ENCODE measurements at places on chromosomes 4 and X.

GRCh38 chr4:2762048-2762447 is 5.9 kb upstream of the TNIP2 start:
- ATAC-seq, result no peak

- peak; percentile 21 for ATAC-seq
These were observed 55.3 kb upstream of the MSANTD1 start for GRCh38 chr4:3193531-3194203.

DNA sequence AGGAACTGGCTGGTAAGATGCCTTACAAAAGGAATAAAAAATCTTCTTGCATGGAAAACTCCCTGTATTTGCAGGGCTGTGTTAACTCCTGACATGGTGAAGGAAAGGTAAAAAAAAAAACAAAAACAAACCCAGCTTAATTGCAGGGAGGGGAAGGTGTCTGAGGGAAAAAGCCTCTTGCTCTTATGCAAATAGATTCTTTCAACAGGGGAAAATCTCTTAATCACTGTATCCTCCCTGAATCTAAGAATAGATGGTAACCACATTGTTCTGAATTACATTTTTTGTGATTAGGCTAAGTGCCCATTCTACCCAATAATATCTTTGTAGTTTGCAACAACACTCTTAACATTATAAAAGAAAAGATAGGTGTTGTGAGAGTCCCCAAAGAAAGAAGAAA is 172.6 kb downstream of the RBM46 start:
- no peak for ATAC-seq

- ATAC-seq, result no peak
These were observed 12.2 kb downstream of the FRAS1 start for GRCh38 chr4:78069319-78069718.

DNA sequence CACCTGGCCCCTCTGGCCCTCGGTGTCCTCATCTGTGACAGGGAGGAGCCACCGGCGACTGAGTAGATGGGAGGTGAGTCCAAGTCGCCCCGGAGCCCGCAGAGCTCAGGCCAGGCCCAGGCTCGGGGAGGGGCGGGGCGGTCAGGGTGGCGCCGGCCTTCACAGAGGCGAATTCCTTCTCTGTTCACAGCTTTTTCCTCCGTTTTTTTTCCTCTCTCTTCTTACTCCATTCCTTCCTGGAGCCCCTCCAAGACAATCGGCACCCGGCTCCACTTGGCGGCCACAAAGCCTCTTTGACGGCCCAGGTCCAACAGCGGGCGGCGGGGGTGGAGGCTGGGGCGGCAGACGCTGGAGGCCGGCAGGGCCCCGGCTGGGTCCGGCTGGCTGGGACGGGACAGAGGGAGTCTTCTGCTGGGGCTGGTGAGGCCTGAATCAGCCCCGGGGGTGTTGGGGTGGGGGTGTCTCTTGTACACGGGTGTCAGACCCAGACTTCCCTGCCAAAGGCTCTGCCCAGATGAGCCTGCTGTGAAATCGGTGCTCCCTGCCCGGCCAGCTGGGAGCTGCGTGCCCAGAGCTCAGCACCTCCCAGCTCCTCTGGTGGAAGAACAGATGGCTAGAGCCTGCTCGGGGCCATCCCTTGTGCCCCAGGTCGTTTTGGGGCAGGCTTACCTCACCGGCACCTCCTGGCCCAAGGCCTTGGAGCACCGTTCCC is 22.6 kb downstream of the FGFRL1 start:
- ATAC-seq, result no peak

GRCh38 chr4:90317785-90318184 is 190.6 kb downstream of the CCSER1 start:
- ATAC-seq, result peak; percentile 90

- ATAC-seq, result peak; percentile 72
These were observed 905.2 kb downstream of the TRAM1L1 start for GRCh38 chr4:116180157-116180601.

DNA sequence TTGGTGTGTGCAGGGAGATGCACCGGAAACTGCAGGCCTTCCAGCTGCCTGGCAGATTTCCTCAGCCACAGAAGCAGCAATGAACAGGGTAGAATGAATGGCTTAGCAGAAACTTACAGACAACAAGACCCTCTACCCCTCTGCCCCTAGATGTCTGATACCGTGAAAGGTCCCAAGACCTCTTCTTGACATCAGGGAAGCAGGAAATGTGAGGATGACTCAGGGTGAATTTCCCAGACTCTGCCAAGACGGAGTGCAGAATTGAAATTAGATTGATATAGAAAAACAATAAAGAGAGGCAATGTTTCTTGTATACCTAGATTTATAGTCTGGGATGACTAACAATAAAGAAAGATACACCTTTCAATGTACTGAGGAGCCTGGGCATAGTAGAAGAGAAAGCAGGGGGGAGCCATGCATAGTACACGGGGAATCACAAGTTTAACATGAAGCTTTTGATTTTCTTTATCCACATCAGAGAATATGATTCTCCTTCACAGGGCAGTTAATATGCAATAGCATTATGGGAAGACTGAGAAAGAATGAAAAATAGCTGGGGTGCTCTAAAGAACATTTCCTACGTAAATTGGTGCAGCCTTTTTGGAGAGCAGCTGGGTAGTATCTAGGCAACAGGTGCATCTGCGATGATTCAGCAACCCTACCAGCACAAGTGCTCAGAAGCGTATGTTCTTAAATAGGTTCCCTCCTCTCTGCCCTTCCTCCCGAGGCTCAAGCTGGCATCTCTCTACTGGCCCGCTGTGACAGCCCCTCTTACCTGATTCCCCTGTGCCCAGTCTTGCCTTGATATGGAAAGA is 18.3 kb upstream of the CXCR3 start:
- no peak for ATAC-seq

- peak; percentile 76 for ATAC-seq
These were observed 1865.3 kb upstream of the AGA start for GRCh38 chr4:179307297-179308136.

- no peak for ATAC-seq
These were observed 338.3 kb downstream of the STIM2 start for GRCh38 chr4:27198971-27199370.

- no peak for ATAC-seq
These were observed 74.1 kb downstream of the ARSJ start for GRCh38 chr4:113905301-113905700.

DNA sequence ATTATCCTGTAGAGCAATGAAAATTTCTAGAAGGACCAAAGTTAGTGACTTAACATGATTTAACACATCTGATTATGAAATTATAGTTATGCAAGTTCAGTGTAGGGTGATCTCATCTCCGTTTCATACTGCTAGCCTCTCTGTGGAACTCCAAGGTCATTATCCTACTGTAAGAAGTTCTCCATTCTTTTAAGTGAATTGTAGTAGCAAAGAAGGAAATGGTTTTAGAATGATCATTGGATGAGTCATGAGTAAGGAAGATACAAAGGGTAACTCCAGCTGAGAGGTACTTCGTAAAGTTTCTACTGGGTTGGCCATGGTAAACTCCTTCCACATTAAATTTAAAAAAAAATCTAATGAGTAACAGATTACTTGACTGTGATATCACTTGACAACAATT is 215.0 kb upstream of the GIMD1 start:
- peak; percentile 88 for ATAC-seq

- no peak for ATAC-seq
These were observed 147.1 kb upstream of the RPL34 start for GRCh38 chr4:108473163-108473720.

GRCh38 chrX:30577362-30577991 is at the start of gene TASL:
TASL (minus strand) TSS chrX:30577766; CDS start chrX:30560355, 17,411 bp downstream.
- ATAC-seq, result no peak

- peak; percentile 41 for ATAC-seq
These were observed 8.1 kb downstream of the PDHA2 start for GRCh38 chr4:95847908-95848460.

GRCh38 chrX:129782706-129783105 is 3.0 kb downstream of the SASH3 start:
- no peak for ATAC-seq

- ATAC-seq, result no peak
These were observed 54.5 kb downstream of the TRIM2 start for GRCh38 chr4:153258750-153259149.

- no peak for ATAC-seq
These were observed 254.4 kb downstream of the GLUD2 start for GRCh38 chrX:121301822-121302221.

DNA sequence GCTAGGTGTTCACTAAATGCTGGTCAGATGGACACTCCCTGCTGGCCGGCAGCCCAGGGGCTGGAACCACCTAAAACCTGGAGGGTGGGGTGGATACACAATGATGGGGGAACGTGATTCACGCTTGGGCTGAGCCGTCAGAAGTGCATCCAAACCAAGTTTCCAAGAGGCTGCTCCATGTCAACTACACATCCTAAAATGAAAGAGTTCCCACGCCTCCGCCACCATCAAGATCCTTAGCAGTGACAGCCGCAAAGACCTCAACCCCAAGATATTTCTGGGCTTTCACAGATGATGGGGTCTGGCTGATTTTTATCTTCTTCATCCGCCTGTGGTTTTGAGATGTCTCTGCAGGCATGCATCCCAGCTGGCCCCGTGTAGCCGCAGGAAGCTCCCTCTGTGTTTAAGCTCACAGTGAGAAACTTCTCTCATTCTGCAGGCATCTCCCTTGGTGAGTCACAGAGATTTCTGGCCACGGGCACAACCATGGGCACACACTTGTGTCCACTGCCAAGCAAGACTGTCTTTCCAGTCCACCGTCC is 84.4 kb downstream of the HTRA3 start:
- ATAC-seq, result peak; percentile 60

GRCh38 chrX:134806707-134807038 is 148.4 kb upstream of the PLAC1 start:
- no peak for ATAC-seq

- ATAC-seq, result no peak
These were observed 163.8 kb upstream of the KLF8 start for GRCh38 chrX:56068274-56068758.

DNA sequence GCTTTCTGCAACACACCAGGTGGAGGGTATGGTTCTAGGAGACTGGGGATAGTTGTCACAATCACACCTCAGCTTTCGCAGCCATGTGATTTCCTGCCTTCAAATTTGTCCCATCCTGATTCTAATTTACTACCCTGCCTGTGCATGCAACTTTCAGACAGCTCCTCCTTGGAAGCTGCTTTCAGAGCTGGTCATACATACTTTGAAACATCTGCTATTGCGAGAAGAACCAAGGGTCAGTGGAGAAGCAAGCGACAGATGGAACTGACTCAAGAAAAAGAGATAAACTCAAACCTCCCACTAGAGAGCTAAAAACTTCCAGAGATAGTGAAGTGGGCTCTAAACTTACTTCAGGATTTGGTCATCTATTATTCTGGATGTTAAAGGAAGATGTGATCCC is 381.7 kb upstream of the FGF13 start:
- ATAC-seq, result no peak

DNA sequence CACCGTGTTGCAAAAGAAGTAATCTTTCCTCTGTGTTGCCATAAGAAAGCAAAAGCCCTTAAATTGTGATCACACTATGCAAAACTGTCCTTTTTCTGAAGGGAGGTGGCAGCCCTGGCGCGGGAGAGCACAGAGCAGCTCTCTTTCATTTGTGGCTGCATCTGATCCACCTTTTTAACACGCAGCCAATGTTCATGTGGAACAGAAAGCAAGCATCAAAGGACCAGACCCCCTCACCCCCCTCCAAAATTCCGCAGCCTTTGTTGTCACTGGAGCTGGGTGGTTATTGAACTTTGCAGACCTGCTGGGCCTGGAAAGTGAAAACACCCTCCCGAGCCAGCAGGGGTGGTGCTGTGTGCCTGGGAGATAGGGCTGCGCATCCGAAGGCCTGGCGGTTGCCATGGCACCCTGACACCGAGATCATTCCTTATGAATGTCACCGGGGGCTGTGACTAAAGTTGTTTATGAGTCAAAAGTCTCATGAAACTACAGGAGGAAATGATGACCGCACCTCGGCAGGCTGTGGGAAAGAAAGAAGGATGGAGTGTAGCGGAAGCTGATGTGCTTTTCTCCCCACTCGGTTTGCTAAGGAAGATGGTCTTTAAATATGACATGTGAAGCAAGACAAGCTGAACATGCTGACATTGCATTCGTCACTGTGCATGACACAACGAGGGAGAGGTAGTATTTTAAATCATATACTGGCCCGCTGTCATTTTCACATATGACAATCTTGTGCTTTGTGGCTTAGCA is 367.4 kb downstream of the UNC5C start:
- peak; percentile 68 for ATAC-seq

DNA sequence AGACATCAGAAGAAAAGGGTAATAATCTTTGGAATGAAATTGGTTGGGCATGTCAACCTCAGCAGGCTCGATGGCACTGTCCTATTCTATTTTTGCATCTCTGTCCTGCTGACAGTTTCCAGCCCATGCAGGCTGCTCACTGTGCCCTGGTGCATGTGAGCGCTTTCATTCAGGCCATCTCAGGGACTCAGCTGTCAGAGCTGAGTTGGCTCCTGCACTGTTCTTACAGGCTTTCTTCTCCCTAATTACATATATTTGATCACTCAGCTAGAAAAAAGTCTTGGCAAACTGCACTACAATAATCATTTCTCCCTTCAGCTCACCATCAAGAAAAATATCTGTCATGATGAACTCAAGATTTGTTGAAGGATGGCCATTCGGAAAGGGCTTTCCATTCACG is 84.7 kb downstream of the RASL11B start:
- ATAC-seq, result no peak

- no peak for ATAC-seq
These were observed 320.0 kb downstream of the IDS start for GRCh38 chrX:149185087-149185486.

- ATAC-seq, result no peak
These were observed 910.3 kb upstream of the LCORL start for GRCh38 chr4:18931643-18932377.

DNA sequence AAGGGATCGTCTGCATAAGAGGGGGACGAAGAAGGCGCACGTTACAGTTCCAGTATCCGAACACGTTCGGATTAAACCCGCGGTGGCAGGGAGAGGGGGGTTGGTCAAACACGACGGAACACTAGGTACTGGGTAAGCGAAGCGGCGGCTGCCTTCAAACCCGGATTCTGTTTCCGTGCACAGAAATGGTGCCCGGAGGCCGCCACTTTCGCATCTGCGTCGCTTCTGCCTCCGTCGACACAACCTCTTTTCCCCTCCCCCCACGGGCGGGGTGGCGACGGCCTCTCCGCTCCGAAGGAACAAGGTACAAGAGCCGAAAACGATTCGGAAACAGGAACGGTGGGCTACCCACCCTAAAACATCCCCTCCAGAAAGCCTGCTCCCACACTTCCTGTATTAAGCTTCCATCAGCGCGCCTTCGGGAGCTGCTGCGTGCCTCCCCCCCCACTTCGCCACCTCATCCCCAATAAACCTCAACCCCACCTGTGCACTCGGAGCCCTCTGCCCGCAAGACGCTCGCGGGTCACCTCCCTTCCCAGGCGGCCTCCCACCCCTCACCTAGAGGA is 667 bp downstream of the G3BP2 start:
- ATAC-seq, result peak; percentile 45

Data from SK-N-SH treated with all-trans-retinoic acid at 6 μM for 48 hours (cell line).